NCI-H2029 (cell line): ENCODE measurements at places on chromosomes 2 and 18.

DNA sequence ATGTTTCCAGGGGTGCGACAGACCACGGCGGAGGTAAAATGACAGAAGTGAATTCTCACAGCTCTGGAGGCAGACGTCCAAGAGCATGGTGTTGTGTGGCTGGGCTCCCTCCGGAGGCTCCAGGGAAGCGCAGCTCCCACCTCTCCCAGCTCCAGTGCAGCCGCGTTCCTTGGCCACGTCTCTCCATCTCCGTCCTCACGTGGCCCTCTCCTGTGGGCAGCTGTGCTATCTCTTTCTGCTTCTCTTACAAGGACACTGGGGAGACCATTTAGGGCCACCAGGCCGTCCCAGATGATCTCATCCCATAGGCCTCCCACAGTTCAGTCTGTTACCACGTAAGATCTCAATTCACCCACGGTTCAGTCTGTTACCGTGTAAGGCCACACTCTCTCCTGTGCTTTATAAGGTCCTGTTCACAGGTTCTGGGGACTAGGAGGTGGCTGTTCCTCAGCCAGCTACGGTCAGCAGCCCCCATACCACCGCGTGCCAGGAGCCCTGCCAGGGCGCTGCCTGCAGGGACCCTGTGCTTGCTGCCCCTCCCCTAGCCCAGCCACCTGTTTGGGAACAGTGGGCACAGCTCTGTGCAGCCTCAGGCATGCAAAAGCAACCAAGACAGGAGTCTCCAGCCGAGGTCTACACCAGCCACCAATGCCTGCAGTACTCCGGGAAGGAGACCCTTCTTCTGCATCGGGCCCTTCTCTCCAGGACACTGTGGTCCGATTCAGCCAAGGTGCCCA, 2.9 kb upstream of the MAB21L4 start:
- DNase-seq: no peak

GRCh38 chr2:157996799-157997198, 104.9 kb upstream of the UPP2 start:
- no peak for DNase-seq

DNA sequence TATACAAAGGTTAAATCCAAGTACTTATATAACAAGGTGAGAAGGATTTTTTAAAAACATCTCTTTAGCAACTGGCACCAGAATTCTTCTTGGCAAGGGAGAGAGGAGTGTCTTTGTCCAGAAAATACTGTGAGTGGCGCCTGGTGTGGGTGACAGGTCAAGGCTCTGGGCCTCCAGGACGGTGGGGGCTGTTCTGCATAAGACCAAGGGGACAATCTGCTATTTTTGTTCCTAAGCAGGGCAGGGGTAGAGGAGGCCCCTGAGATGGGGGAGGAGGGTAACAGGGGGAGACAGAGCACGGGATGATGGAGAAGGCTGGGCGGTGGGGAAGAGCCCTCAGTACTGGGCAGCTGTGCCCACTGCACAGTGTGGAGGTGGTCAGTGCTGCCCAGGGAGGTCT, 51.6 kb upstream of the TAF1B start:
- DNase-seq: no peak

DNA sequence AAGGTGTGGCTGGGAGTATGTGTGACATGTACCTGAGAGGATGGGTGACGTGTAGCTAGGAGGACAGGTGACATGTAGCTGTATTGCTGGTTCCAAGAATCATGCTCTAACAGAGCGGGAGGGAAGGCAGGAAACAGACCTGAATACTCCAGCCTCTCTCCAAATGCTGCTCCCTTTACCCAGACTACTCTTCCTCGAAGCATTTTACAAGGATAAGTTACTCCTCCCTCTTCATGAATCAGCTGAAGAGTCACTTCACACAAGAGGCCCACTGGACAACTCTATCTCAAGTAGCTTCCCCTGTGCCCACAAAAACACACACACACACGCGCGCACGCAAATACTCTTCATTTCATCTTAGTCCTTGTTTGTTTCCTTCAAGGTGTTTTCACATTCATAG, 52.6 kb upstream of the KIDINS220 start:
- DNase-seq: peak; percentile 35

GRCh38 chr18:68944330-68944729, 146.4 kb downstream of the CCDC102B start:
- DNase-seq: no peak

GRCh38 chr2:162974771-162975170, 136.2 kb upstream of the KCNH7 start:
- no peak for DNase-seq

DNA sequence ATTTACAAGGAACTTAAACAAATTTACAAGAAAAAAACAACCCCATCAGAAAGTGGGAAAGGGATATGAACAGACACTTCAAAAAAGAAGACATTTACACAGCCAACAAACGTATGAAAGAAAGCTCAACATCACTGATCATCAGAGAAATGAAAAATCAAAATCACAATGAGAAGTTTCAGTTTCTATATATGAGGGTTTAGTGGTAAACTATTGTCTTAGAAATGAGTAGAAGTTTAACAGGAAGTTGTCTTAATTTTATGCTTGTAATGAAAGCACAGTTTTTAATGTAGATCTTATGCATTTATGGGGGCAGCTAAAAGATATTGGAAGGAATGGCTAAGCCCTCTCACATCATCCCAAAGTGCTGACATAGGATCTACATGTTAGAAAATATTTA, 325.4 kb downstream of the ERBB4 start:
- DNase-seq: no peak

GRCh38 chr2:71746946-71747501, 293.7 kb downstream of the DYSF start:
- no peak for DNase-seq

DNA sequence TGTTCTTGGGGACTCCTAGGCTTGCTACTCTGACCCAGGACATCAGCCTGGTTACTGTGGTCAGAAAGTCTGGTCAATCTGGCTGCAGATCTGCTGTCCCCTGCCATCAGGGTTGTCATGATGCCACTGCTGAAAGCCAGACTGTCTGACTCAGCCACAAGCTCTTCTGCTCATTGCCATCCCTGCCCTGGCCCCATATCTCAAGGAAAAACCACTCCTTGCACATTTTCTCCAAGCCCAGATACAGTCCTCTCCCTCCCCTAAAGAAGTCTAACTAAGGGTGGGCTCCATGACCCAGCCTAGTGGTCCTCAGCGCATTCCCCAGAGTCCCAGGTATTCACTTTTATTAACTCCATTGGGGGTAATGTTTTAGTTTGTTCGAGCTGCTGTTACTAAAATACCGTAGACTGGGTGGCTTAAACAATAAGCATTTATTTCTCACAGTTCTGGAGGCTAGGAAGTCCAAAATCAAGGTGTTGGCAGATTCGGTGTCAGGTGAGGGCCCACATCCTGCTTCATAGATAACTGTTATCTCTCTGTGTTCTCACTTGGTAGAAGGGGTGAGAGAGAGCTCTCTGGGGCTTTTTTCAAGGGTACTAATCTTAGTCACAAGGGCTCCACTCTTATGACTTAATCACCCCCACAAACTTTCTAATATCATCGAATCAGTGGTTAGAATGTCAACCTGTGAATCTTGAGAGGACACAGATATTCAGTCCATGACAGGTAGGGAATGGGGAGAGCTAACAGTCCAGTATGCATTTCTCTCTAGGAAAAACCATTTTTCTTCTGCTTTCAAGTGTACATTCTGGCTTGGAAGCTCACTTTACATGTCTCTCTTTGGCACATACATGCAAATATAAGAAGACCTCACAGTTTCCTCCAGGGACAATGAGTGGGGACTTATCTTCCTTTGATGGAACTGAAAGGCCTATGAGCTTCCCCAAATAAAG, 94.8 kb upstream of the CXCR4 start:
- DNase-seq: no peak

DNA sequence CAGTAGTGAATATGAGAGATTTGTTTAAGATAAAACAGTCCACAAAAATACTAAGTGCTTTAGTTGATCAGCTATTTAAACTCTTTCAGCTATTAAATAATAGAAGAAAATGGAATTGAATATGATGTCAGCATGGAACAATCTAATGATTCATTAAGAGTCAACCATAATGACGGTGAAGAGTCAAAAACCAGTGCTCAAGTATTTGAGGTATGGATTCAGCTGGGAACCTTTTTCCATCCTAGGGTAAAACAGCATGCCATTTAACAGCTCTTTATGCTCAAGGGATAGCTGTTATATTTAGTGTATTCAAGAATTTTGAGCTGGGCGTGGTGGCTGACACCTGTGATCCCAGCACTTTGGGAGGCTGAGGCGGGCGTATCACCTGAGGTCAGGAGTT, 29.7 kb downstream of the CARF start:
- no peak for DNase-seq

DNA sequence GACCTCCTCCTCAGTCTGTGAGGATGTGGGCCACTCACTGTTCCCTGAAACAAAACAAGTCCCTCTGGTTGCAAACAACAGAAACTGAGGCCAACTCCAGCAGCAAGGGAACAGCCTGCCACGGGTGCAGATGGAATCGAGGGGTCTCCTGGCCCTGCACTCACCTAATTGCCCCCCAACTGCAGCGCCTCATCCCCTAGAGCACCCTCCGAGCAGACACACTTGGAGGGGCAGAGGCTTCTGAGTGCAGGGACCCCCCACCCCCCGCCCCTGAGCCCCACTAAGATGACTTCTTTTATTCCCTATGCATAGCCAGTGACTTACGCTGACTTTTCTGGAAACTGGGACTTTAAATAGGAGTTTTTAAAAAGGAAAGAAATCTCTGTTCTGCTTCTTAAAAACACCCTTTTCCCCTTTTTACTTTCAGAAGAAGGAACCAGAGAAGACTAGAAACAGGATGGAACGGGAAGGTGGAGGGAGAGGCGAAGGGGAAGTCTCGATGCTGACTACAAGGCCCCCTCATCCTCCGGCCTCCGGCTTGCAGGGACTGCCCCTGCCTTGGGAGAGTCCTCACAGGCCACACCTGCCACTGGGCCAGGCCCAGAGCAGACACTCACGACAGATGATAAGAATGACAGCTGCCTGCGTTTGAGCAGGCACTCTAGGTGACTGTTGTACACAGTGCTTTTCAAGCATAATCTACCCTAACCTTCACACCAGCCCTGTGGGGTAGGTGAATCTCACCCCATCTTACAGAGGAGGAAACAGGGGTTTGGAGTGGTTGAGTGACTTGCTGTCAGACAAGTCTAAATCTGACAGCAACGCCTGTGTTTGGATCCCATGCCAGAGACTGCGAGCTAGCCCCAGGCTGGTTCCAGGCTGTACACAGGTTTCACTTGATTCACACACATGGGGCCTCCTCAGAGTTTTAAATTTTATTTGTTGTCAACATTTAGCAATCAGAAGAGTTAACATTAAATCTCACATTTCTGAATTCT, 28.2 kb upstream of the BIN1 start:
- DNase-seq: no peak

GRCh38 chr18:11119959-11120587, 29.3 kb downstream of the PIEZO2 start:
- DNase-seq: no peak

GRCh38 chr2:241852981-241853631, 5.6 kb downstream of the PDCD1 start:
- DNase-seq: no peak

DNA sequence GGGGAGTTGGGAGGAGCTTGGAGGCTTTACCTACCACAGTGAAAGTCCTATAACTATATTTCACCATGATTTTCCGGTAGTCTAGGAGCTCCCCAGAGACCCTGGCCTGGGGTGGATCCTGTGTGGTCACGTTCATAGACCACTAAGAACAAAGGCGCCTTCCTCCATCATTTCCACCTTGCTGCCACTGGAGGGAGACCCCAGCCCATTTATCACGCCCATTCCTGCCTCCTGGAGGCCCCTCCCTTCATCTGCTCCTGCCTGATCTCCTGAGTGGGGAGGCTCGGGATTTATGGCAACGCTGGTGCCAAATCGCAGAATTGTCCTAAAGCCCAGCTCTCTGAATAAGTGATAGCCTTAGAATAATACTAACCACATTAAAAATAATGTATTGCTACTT, 507.6 kb upstream of the SPHKAP start:
- DNase-seq: no peak

- no peak for DNase-seq
Measured at GRCh38 chr2:55097082-55097460, 46.8 kb upstream of the RTN4 start.

- DNase-seq: no peak
Measured at GRCh38 chr18:24710474-24710873, 250.0 kb downstream of the HRH4 start.

DNA sequence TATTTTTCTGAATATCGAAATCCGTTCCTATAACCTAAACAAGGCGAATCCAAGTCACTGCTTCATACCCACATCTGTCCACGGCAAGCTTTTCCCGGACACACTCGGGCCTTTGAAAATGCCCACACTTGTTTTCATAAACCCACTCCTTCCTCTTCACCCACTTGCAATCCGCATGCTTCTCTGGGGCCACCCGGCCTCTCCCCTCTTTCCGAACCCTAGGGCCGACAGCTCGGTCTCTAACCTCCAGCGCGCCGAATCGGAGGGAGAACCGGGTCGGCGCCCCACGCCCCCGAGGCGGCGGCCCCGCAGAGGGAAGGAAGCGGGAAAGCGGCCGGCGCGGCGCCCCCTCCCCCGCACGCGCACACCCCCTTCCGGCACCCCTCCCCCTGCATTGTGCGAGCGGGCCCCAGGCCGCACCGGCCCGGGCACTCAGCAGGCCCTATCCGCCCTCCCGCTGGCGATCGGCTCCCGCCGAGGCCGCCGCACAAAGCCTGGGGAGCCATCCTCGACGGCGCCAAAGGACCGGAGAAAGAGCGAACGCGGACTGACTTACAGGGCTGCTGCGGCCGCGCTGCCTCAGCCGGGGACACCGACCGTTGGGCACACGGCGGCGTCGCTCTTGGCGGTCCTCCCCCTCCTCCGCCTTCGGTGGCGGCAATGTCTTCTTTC, 467 bp downstream of the PUM2 start:
- peak; percentile 38 for DNase-seq

DNA sequence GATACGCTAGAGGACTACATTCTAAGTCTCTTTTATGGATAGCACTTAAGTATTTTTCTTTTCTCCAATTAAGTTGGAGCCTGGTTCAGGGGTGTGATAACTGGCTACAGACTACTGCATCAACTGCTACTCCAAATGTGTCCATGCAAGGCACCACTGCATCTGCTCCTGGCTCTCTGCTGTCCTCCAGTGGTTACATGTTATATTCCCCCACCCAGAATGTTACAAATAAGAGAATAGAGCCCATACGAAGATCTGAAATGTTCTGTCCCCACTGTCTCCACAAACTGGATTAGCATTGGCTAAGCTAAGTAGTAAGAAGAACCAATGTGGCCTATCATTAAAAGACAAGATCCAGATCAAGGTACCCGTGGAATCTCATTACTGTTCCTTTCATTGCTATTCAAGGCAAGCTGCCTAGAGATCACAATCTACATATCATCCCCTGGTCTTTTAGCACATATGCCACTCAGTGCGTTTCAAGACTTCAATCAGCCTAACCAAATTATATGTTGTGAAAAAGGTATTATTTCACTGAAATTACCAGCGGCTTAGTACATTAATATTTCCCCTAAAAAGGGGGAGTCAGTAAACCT, 308.3 kb upstream of the SLC8A1 start:
- DNase-seq: no peak

- DNase-seq: no peak
Measured at GRCh38 chr2:232306741-232307305, 71.7 kb upstream of the ALPP start.

DNA sequence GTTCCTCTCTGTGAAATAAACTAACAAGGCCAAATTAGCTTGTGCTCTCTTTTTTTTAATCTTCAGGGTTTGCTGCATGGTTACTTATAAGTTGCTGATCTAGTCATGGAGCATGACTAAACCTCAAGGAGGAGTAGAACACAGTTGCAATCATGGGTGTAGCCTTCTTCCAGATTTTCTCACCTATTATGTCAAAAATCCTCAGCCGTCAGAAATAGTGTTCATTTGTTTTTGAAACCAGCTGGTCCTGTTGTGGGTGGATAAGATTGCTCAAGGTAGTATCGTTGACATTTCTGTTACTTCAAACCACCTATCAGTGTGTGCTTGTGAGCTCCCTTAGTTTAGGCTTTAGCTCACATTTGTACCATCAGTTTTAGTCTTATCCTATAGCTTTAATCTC, 11.2 kb downstream of the RELCH start:
- no peak for DNase-seq
